ENCODE measurements at places on chromosomes 3 and 15.

DNA sequence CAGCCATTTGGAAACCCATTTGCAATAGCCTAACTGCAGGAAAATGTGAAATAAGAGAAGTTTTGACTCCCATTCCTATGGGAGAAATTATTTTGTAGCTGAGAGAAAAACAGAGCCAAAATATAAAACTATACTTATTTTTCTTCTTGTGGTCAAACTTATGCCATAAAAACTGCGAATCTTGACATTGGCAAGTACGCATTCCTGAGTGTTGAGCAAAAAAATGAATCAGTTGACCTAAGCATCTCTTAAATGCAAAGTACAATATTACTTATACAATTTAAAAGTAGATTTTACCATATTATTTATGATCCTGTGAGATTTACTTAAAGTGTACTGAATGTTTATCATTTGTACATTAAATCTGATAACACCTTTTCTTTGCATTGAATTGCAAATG lies 50.1 kb upstream of the CMC1 start:
- DNase-seq = no peak

DNA sequence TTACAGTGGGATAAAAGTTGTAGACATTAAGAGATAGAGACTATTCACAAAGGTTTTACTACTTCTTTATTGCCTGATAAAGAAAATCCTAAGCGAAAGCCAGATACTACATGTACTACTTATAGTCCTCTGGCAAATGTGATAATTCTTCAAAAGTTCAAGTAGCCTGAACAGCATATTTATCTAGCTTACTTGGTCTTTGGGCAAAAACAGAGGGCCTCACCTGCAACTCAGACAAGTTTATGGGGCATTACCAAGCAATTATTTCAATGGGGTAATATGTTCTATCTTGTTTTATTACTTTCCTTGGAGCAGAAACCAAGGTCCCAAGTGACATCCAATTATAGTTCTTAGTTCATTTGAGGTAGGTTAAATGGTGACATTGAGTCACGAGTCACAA lies 390.1 kb upstream of the ARHGEF26 start:
- no peak for DNase-seq

DNA sequence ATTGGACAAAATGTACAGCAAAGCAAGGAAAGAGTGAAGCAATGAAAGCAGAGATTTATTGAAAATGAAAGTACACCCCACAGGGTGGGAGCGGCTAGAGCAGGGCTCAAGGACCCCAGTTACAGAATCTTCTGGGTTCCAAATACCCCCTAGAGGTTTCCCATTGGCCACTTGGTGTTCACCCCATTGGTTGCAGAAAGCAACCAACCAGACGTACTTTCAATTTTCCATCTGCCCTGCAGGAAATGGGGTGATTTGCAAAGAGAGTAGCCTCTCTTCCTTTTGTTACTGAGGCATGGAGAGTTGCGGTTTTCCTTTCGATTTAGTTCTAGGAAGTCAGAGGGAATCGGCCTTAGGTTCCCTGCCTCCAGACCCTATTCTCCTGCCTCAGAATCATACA lies 2.4 kb downstream of the PML start:
- no peak for DNase-seq

- no peak for DNase-seq
Measured at GRCh38 chr3:14391033-14391432, 11.4 kb upstream of the SLC6A6 start.

- DNase-seq = no peak
Measured at GRCh38 chr3:178201714-178202113, 334.5 kb upstream of the KCNMB2 start.

- DNase-seq = no peak
Measured at GRCh38 chr15:68056097-68056865, 2.2 kb downstream of the PIAS1 start.

GRCh38 chr3:178568911-178569310 lies 32.7 kb downstream of the KCNMB2 start:
- DNase-seq = no peak

- DNase-seq = no peak
Measured at GRCh38 chr3:58241306-58242044, 3.9 kb downstream of the ABHD6 start.

DNA sequence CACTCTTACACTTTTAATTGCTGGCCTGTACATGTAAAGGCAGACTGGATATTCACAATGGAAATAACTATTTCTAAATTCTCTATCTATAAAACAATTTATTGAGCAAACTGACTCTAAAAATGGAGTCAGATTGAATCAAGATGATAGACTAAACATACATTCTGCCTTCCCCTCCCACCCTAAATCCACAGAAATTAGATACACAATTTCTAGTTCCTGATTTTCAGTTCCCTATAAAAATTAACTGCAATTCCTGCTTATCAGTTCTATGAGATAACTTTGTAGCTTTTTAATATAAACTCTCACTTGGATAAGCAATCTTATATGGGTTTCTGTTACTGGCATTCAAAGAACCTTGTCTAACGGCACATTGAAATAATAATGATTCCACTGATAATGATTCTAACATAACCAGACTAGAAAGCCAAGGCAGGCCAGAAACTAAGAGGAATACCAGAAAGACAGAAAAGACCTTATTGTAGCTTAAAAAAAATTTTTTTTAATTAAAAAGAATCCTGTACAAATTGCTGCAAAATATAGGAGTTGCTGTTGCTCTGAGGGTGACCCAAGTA lies 33.1 kb downstream of the TBC1D5 start:
- no peak for DNase-seq

GRCh38 chr3:46495901-46496456 lies 1.8 kb upstream of the RTP3 start:
- no peak for DNase-seq

- no peak for DNase-seq
Measured at GRCh38 chr3:9147215-9147895, 102.1 kb downstream of the SRGAP3 start.

GRCh38 chr15:79314811-79315210 lies 3.9 kb downstream of the TMED3 start:
- DNase-seq = no peak

GRCh38 chr3:131386429-131387165 lies 5.0 kb downstream of the NUDT16 start:
- no peak for DNase-seq

- DNase-seq = no peak
Measured at GRCh38 chr15:78065973-78066946, 11.3 kb downstream of the TBC1D2B start.
